CD8-positive, alpha-beta T cell (primary cell): ENCODE measurements at places on chromosomes 6 and 20.

DNA sequence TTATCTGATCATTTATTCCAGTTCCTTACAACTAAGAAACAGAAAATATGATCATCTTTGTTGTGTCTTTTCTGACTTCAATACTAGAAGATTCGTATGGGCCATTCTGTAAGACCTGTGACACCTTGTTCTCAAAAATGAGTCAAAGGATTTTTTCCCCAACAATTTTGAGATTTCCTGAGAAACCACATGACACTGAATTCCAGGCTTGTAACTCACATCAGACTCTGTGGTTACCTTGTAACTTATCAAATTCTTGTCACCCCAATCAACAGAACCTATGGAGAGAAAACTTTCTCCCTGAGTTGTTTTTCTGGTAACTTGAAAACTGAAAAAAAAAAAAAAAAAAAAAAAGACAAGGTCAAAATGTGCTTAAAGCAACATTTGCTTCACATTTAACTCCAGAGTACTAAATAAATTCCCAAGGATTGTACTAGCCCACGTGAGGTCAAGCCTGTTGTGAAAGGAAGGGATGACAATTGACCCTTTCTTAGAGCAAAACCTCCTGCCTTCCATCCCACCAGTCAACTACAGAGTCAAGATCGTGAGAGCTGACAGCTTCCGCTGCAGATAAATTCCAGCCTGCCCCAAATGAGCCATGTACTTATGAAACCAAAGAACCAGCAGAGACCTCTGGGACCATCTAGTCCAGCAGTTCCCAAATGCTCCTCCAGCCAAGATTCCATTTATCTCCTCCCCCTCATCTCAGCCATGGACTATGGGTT is 140.3 kb downstream of the TBX18 start:
- no peak for DNase-seq

- no peak for DNase-seq
These were observed 75.9 kb upstream of the HDDC2 start for GRCh38 chr6:125377621-125378020.

DNA sequence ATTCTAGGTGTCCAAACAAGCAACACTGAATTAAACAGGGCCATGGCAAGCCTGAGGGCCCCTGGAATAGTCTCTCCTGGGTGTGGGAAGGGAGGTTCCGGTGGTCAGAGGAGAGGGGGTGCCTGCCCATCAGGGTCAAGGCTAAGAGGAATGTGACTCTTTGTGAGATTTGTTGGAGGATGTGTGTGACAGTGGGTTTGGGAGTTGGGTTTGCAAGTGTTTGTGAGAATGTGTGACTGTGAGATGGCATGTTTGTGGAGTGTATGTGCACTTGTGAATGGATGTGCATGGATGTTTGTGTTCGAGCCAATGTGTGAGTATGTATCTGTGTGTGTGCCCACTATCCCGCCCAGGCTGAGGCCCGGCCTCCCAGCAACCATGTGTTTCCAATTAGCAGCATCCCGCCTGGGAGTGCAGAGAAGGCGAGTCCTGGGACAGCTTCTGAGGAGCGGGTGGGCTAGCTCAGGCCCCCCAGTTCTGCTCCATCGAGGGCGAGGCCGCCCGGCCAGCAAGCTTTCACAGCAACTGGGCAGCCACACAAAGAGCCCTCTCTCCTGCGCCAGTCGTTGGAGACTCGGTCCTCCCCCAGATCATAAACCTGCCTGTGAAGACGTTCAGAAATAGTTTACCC is 12.6 kb downstream of the FOXC1 start:
- no peak for DNase-seq

GRCh38 chr6:46583721-46584120 is 68.9 kb downstream of the CYP39A1 start:
- no peak for DNase-seq

DNA sequence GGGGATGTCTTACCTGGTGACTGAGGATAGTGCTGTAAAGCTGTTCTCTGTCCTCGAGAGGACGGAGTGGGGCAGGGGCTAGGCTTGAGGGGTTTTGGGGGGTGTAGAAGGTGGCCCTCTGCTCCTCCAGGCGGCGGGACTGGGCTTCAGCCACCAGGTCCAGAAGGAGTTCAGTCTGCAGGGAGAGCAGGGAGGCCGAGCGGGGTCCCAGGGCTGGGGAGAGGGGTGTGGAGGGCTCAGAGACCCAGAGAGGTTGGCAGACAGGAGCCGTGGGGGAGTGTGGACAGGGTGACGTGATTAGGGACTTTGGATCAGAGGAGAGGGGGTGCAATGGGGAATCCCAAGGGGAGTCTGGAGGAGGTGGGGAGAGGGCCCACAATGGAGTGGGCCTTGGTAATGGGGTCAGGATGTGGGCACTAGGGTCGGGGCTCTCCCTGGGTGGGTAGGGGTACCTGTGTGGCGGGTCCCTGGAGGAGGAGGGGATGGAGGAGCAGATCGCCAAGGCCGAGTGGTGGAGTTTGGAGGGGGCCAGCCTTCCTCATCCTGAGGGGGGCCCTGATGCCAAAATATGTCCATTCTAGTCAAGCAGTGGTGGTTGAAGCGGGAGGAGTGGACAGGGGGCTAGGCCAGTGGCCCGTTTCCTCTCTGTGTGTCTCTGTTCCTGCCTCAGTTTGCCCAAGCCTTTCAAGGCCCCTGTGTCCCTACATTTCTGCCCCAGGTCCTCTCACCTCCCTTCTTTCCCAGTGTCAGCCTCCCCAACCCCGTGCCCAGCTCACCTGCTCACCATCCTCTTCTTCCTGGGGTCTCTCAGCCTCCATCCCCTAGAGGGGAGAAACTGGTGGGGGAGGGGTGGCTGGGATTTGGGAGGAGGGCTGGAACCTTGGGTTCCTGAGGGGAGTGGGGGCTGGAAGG is 491 bp downstream of the GPSM3 start:
- no peak for DNase-seq

DNA sequence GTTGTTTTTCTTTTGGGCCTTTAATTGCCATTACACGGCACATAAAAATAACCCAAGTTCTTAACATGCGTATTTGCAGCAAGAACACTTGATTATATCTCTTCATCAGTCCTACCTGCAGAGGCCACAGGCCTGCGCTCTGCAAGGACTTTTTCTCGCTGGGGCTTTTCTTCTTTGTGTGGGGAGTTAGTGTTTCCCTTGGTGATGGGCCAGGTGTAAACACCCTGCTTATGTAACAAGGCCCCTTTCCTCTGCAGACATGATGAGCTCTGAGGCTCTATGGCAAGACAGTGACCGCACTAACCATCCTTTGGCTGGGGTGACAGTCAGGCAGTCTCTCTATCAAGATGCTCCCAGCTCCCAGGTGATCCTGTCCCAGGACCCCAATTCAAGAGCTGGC is 97.8 kb upstream of the PCSK2 start:
- DNase-seq: no peak

DNA sequence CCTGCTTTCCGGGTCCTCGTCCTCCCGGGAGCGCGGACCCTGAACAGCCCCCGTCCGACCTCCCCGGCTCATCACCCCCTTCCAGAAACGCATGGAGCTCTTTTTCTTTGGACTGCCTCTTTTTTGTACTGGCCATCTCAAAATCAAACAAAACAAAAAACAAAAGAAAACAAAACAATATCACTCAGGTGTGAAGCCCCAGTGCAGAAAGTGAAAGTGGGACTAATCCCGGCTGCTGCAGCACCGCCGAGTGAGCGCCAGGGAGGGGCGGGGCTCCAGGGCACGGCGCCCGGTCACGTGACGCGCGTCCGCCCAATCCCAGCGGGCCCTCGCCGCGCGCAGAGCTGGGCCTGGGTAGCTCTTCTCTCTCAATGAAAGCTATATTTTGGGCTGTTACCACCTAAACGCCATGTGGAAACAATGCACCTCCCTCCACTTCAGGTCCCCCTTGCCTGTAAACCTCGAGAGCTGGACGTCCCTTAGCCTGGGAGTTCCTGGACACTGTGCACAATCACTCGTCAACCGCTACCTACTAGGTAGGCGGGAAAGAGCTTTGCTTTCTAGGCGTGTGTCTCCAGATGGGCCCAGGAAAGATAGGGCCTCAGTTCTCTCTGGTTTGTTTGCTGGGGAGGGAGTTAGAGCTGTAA is 93.7 kb upstream of the PRDM1 start:
- DNase-seq: peak; percentile 86

GRCh38 chr20:8805737-8806442 is 263.0 kb upstream of the PLCB4 start:
- no peak for DNase-seq

DNA sequence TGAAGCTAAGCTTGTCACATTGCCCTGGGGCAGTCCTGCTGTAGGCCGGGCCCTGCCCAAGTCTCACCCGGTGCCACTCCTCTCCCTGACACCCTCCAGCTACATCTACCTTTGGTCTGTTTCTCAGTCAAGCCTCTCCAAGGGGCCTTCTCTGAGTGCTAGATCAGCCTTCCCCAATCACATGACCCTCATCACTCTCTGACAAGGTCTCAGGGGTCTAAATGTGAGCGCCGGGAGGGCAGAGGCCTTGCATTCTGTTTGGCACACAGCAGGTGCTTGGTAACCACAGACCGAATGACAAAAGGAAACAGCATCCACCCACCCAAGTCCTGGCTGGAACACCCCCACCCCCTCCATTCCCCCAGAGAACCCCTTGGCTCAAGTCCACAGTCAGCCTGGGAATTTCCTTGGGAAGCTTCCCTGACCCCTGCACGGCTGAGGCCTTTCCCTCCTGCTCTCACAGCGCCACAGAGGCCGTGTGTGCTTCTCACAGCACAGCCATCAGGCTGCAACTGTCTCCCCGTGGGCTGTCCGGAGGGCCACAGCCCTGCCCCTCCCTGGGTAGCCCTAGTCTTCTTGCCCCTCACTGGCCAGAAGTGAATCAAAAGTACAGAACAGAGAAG is 32.9 kb downstream of the PKIG start:
- DNase-seq: peak; percentile 61

- DNase-seq: no peak
These were observed 557.9 kb upstream of the ID4 start for GRCh38 chr6:19279273-19279684.

GRCh38 chr6:166772518-166772917 is 145.5 kb upstream of the RPS6KA2 start:
- DNase-seq: no peak

DNA sequence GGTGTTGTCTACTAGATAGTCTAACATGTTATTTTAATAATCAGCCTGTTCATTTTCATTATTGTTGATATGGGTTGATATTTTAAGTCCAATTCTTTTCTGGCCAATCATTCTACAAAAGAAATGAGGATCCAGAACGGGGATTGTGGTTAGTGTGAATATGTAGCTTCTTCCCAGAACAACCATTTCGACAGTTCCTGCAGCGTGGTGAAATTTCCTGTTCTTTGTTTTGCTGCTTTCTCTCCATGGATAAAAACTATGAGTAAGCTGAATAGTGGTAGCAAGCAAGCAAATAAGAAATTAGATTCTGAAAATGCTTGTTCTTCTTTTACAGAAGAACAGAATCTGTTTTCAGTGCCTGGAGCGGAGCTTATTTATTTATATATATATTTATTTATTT is 65.5 kb upstream of the F13A1 start:
- DNase-seq: no peak

GRCh38 chr6:137571854-137572253 is 77.7 kb upstream of the OLIG3 start:
- peak; percentile 75 for DNase-seq

GRCh38 chr6:166520905-166521834 is 65.3 kb downstream of the RAMACL start:
- no peak for DNase-seq
